NCI-H187 treated with DMSO at 0.1 percent for 48 hours (cell line): ENCODE measurements at places on chromosomes 12 and 14.

- DNase-seq = no peak
Observed at GRCh38 chr14:65226824-65227604, 124.7 kb upstream of the MAX start.

DNA sequence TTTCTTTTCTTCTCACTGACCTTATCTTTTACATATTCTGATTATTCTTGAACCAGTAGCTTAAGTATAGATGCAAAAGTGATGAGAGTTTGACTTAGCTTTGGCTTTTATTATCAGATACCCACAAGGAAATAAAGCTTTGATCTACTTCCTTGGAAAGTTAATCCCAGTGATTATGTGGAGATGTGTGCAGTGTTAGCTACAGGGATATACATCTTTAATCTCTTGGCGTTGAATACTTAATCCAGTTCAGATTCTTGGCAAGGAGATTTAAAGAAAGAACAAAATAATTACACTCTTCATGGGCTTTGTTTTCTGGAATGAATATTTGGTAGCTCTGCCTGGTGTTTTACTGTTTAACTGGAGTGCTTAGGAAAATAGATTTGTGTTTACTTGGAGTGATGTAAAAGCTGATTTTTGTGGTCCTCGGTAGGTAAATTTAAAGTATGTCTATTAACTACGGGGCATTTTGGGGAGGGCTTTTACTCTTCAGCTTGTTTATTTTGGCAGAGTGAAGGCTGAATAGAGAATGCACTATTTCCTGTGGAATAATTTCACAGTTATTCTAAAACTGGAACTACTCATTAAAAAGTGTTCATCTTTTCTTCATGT lies 150.1 kb upstream of the LRIG3 start:
- DNase-seq = no peak

GRCh38 chr14:56180754-56181542 lies 62.7 kb downstream of the PELI2 start:
- no peak for DNase-seq

DNA sequence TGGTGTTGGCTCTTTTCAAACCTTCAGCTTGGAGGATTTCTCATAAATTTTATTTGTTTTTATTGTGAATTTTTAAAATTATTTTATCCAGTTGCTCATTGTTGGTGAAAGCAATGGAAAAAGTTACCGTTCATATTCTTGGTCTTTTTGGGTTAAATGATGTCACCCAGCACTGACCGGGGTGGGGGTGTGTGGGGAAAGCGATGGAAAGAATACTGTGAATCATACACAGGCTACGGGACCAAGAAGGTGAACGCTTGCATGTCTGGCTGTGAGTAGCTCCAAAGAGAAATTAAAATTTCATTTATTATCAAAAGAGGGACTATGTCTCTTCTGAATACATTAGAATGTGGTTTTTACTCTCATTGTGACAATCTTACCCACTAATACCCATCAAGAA lies 430.1 kb downstream of the AEBP2 start:
- no peak for DNase-seq

DNA sequence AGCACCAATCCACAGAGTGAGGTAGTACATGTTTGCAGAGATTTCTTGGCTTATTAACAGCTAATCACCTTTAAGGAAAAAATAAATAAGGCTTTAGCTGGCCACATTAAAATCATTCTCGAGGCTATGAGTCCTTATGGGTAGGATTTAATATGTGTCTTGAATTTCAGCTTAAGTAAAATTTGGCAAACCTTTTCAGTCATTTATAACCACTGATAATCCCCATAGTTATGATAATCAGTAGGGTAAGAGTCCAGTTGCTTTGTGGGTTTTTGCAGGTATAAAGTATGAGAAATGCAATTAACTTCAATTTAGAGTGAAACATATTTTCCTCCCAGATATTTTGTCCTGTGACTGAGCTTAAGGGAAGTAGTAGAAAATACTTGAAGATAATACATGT lies 1458.9 kb upstream of the FLRT2 start:
- no peak for DNase-seq

DNA sequence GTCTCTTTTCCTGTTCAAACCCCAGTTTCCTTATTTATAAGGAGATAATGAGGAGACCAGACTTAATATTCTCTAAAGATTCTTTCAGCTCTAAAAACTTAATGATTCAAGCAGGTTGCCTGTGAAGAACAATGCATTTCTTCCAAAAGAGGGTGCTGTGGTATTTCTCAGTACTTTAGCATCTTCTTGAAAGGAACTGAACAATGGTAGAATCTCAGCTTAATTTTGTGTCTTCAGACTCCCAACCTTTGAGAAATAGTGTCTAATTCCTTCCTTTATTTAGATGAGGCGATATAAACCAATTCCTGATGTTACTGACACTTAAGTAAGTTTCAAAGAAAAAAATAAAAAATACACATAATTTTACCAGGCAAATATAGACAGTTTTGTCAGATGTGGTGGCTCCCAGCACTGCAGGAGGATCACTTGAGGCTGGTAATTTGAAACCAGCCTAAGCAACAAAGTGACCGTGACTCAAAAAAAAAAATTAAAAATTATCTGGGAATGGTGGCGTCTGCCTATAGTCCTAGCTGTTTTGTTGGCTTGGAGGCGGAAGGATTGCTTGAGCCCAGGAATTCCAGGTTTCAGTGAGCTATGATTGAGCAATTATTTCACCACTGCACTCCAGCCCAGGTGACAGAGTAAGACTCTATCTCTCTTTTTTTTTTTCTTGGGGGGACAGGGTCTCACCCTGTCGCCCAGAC lies 76.9 kb upstream of the PSMA6 start:
- DNase-seq = no peak

- no peak for DNase-seq
Observed at GRCh38 chr12:26188127-26188526, 7.2 kb upstream of the SSPN start.

GRCh38 chr12:63779498-63780481 lies at the start of gene RXYLT1:
Gene RXYLT1 (plus strand): TSS chr12:63779909. CDS start chr12:63779961, 52 bp downstream.
- DNase-seq = peak; percentile 32

GRCh38 chr14:64234877-64235651 lies 59.1 kb downstream of the ESR2 start:
- DNase-seq = no peak

GRCh38 chr14:74508292-74508731 lies 14.7 kb downstream of the ISCA2 start:
- no peak for DNase-seq

- DNase-seq = no peak
Observed at GRCh38 chr12:43079476-43079875, 472.5 kb downstream of the ADAMTS20 start.

GRCh38 chr14:39704594-39704993 lies 272.4 kb upstream of the FBXO33 start:
- no peak for DNase-seq

- no peak for DNase-seq
Observed at GRCh38 chr12:62426089-62426488, 40.5 kb upstream of the MON2 start.

DNA sequence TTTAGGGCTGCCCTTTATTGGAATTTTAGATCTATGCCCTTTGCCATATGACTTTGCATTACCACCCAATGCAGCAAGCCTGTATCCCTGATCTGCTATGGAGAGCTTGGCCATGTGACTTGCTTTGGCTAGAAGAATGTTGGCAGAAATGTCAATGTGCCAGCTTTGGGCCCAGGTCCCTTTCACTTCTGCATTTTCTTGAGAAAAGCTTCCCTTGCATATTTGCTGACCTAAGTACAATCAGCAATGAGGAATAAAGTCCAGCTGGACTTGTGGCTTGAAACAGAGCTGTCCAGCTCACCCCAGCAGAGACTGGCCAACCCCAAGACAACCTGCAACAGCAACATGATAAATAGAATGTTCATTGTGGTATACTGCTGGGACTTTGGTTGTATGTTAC lies 135.9 kb downstream of the PAH start:
- no peak for DNase-seq

- DNase-seq = no peak
Observed at GRCh38 chr12:3888659-3889058, 15.5 kb upstream of the PARP11 start.

DNA sequence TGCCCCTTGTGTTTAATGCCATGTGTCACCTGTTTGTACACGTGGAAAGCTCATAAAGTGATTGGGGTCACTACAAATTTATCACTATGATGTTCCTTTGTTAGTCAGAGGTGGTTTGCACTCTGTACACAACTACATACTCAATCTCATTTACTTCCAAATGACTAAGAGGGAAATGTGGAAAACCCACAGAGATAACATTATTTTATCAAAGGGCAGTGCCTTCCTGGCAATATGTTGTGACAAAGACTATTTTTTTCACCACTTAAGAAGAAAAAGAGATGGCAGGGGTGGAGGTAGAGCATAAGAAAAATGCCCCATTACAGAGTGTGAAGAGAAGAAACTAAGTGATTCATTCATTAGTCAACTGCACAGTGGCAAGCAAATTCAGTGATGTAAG lies 1064.1 kb upstream of the FLRT2 start:
- no peak for DNase-seq

GRCh38 chr14:91303091-91303923 lies 58.8 kb upstream of the GPR68 start:
- DNase-seq = no peak

DNA sequence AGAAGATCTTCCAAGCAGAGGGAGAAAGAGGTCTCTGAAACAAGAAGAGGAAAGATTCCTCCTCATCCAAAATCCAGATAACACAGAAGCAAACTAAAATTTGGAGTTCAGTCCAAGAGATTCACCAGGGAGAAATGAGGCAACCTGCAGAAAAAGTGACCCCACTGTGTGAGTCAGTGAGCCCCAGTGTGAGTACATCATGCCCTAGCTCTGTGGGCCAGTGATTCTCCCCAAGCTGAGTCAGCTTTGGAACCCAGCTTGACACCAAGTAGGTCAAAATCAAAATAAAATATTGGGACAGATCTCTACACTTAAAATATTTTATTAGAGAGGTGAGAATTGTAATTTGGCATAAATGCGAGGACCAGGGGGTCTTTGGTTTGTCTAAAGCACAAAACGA lies 17.2 kb downstream of the CLEC2B start:
- DNase-seq = no peak

- DNase-seq = no peak
Observed at GRCh38 chr12:20319366-20319765, 49.0 kb upstream of the PDE3A start.

- no peak for DNase-seq
Observed at GRCh38 chr12:74689929-74690328, 152.3 kb downstream of the ATXN7L3B start.

DNA sequence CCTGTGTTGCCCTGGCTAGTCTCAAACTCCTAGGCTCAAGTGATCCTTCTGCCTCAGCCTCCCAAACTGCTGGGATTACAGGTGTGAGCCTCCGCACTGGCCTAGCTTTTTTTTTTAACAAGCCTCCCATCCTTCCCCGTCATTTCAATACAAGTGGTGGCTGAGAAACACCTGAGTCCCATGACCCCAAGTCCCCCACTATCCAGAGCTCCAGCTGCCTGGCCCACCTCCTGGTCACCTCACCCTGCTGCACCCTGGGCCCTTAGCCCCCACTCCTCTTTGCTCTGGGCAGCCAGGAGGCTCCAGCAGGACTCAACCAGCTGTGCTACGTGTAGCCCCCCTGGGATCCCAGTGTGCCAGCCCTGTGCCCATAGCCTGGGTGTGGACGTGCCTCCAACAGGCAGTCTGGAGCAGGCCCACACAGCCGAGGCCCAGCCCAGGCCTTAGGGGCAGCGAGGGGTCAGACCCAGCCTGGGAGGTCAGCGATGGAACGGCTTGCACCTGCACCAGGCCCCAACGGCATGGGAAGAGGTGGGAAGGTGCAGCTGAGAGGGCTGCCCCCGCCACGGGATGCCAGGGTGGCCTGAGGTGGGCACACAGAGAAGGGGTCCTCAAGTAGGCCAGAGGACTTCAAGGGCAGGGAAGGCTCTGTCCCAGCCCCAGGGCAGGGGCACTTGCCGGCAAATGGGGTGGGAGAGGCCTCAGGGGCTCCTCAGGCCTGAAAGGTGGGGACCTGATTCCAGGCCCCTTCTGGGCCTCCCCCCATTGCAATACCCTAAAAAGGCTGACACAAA lies 6.5 kb downstream of the AHNAK2 start:
- DNase-seq = no peak

DNA sequence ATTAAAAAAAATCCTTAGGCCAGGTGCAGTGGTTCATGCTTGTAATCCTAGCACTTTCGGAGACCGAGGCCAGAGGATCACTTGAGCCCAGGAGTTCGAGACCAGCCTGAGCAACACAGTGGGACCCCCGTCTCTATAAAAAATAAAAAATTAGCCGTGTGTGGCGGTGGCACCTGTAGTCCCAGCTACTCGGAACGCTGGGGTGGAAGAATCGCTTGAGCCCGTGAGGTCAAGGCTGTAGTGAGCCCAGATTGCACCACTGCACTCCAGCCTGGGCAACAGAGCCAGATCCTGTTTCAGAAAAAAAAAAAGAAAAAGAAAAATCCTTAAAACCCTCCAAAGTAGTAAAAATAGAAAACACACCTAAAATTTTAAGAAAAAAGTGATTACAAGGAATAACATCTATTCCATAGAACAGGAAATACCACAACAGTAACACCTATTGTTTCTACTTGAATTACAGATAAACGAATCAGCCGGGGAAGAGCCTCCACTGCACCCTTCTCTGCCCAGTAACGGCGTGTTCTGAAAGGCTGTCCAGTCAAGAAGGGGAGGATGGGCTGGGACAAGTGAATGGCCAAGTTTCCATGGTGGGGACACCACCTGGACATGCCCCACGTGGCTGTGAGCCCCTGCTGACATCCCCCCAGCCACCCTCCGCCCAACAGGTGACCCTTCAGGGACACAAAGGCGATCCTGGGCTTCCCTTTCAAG lies 17.8 kb downstream of the POLE start:
- DNase-seq = no peak

DNA sequence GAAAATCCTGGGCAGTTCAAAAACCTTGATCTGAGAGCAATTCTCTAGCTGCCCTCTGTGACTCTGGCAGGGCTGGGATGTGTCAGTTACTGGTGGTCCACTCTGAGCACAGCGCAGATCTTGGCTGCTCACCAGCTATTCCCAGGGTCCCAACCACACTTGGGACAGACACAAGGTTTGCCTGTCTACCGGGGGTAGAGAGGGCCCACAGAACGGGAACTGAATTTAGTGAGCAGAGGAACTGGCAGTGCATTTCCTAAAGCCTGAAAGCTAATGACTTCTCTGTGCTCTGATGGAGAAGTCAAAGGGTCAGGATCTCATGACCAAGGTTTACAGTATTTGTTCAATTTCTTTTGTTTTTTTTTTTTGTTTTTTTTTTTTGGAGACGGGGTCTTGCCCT lies 2.6 kb downstream of the PDE6H start:
- DNase-seq = no peak

DNA sequence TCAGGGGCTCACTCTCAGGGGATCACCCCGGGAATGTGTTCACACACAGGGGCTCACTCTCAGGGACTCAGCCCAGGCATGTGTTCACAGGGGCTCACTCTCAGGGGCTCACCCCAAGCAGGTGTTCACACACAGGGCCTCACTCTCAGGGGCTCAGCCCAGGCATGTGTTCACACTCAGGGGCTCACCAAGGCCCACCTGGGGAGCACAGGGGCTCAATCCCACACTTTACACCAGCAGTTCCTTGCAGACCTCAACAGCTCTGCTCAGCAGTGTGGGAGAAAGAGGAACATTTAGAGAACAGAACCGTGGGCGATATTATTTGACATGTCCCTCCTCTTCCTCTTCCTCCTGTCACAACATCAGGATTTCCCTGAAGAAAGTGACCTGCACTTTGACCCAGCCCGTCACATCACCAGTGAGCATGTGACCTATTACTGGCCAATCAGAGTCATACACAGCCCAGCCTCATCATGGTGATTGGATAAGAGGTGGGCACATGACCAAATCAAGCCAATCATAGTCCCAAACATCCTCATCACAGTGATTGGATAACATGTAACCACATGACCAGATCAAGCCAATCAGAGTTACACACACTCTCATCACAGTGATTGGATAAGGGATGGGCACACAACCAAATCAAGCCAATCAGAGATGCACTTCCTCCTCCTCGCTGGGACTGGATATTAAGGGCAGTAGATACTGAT lies 359.4 kb upstream of the SFSWAP start:
- no peak for DNase-seq
